ENCODE measurements at places on chromosomes 7 and 10. TPM values are rescaled to one million over a fixed set of nuclear protein-coding genes. Genes with fewer than 3 reads are reported as not detected.

GRCh38 chr7:129161524-129162225 lies 17.2 kb downstream of the TSPAN33 start:
- no peaks in the 10 kb centered on the region for H3K4me1 ChIP-seq
- H3K27me3 ChIP-seq, result no peaks in the 10 kb centered on the region
- no peak overlapping the region for H3K4me3 ChIP-seq
- no peak overlapping the region for H3K27ac ChIP-seq

DNA sequence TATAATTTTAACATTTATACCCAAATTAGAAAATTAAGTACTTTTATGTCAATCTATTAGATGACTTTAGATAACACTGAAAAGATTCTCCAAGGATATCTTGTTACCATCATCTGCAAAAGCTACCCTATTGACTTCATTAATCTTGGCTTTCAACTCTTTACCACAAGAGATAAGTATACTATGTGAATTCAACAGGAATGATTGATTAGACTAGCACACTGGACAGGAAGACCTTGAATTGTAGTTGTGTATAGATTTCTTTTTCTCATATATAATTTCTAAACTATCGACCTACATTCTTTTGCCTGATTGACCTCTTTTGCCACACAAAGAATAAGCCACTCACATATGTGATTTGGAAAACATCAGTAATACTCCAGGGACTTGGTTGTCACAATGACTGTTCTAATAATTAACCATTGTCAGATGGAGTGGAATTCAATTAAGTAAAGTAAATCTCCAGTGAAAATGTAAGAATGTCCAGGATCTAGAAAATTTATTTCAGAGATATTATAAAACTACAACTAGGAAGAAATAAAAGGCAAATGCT lies 1132.0 kb downstream of the SORCS1 start:
- H3K27ac ChIP-seq, result no peak overlapping the region
- DNase-seq, result no peak
- H3K4me1 ChIP-seq, result no peaks in the 10 kb centered on the region
- H3K36me3 ChIP-seq, result no peaks in the 10 kb centered on the region
- no peak overlapping the region for H3K4me3 ChIP-seq

DNA sequence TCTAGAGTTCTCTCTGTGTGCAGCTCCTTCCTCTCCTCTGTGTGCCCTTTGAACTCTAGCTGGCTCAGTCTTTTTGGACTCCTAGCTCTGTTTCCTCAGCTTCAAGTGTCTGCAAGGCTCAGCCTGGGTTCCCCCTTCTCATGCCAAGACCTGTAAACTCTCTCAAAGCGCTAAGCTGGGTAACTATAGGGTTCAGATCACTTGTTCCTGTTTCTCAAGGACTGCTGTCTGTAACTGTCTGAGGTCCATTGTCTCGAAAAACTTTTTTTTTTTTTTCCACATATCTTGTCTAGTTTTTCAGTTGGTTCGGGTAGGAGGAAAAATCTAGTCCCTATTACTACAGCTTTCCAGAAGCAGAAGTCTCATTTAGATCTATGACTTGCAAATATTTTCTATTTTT lies 46.6 kb upstream of the PPP1R17 start:
- DNase-seq, result no peak
- no peaks in the 10 kb centered on the region for H3K36me3 ChIP-seq
- H3K27ac ChIP-seq, result no peak overlapping the region
- H3K4me1 ChIP-seq, result no peaks in the 10 kb centered on the region
- no peak overlapping the region for H3K4me3 ChIP-seq

WDR91 gene
- 4.8 TPM for total RNA-seq

UCMA gene
- total RNA-seq, result not detected

- no peak overlapping the region for H3K4me3 ChIP-seq
- no peak overlapping the region for H3K27ac ChIP-seq
- DNase-seq, result no peak
- H3K4me1 ChIP-seq, result peaks cover 11% of the 10 kb centered on the region
These were observed 27.5 kb downstream of the CTNNA3 start for GRCh38 chr10:67668448-67668847.

GRCh38 chr7:2326951-2327350 lies 12.7 kb upstream of the SNX8 start:
- no peaks in the 10 kb centered on the region for H3K4me1 ChIP-seq
- H3K4me3 ChIP-seq, result no peak overlapping the region
- H3K36me3 ChIP-seq, result no peaks in the 10 kb centered on the region
- H3K27ac ChIP-seq, result no peak overlapping the region
- no peaks in the 10 kb centered on the region for H3K27me3 ChIP-seq
- DNase-seq, result no peak

DNA sequence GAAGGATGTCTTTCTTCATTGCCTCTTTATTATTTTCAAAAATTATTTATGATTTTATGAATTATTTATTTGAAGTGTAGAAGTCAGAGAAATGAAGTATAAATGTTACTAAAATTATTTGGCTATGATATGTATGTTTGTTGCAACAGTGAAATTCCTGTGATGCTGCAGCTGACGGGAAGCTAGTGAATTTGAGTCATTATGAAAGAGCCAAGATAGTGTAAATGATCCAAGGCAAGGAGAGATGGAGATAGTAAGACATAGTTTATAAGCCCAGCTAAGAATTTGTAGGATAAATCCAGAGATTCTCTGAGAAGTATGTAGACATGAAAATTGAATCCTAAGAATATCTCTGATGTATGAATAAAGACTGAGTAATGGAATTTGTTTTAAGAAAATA lies 30.8 kb downstream of the CASD1 start:
- peaks cover 41% of the 10 kb centered on the region for H3K36me3 ChIP-seq
- H3K27me3 ChIP-seq, result no peaks in the 10 kb centered on the region
- no peaks in the 10 kb centered on the region for H3K4me1 ChIP-seq
- no peak overlapping the region for H3K27ac ChIP-seq
- no peak overlapping the region for H3K4me3 ChIP-seq

DNA sequence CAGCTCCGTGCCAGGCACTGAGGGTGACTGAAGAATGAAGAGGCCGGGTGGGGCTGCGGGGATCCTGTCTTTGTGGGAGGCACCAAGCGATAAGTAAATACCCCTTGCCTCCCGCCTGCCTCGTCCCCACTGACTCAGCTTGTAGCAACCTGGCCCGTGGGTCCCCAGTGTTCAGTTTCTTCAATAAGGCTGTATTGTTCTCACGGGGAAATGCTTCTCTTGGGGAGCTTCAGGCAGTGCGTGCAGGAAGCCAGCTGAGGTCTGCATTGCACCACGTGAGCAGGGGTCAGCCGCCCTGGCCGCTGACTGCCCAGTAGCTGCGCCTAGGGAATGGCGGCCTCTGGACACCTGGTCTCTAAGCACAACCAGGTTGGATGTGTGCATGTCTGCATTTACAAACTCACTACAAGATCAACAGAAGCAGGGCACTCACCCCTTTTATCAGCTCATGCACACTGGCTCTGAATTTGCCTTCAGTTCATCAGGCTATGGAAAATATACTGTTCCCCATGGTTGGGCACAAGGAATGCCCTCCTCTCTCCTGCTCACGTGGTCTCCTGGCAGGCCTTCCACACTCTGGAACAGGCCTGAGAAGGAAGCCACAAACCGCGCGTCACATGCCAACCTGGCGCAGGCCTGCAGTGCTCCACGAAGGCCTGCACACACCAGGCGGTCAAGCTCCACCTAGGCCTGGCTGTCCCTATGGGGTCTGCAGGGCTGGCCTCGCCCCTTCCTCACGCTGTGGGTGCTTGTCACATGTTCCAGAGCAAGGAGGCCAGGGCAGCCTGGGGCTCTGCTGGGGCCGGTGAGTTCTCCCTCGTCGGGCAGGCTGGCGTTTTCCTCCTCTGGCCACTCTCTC lies 135.7 kb upstream of the RNF32 start:
- no peaks in the 10 kb centered on the region for H3K36me3 ChIP-seq
- no peaks in the 10 kb centered on the region for H3K27me3 ChIP-seq
- H3K4me3 ChIP-seq, result no peak overlapping the region
- H3K4me1 ChIP-seq, result no peaks in the 10 kb centered on the region
- no peak overlapping the region for H3K27ac ChIP-seq

DNA sequence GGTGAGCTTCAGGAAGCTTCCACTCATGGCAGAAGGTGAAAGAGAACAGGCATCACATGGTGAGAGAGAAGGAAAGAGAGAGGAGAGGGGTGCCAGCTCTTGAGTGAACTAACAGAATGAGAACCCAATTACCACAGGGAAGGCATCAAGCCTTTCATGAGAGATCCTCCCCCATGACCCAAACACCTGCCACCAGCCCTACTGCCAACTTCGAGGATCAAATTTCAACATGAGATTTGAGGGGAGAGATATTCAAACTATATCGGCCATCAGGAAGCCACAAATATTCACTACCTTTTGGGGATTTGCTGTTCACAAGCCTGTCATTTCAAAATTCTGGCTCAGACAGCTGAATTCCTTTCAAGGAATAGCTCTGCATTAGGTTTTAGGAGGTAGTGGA lies 39.9 kb upstream of the SMNDC1 start:
- H3K4me1 ChIP-seq, result no peaks in the 10 kb centered on the region
- DNase-seq, result no peak
- H3K27ac ChIP-seq, result no peak overlapping the region
- H3K27me3 ChIP-seq, result no peaks in the 10 kb centered on the region
- H3K4me3 ChIP-seq, result no peak overlapping the region

CYP2C19 gene
- total RNA-seq, result 0.15 TPM

GRCh38 chr7:22296916-22297315 lies 60.0 kb downstream of the RAPGEF5 start:
- no peaks in the 10 kb centered on the region for H3K36me3 ChIP-seq
- no peak overlapping the region for H3K4me3 ChIP-seq
- no peaks in the 10 kb centered on the region for H3K27me3 ChIP-seq
- no peaks in the 10 kb centered on the region for H3K4me1 ChIP-seq
- no peak overlapping the region for H3K27ac ChIP-seq

DNA sequence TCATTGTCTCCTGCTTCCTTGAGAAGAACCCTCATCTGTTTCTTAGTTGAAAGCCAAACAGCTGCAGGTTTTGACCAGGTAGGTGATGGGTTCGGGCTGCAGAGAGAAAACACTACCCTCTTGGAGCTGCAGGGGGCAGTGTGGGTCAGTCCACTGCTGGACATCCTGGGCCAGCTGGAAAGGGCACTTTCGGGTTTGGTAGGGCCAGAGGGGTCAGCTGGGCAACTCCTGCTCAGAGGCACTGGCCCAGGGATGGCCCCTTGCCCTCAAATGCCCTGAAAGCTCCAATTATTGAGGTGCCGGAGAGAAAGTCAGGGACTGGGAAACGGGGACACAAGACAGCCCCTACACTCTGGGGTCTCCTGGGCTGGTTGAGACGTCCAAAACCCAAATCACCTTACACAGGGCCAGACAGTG lies 90.7 kb downstream of the MKI67 start:
- H3K4me1 ChIP-seq, result no peaks in the 10 kb centered on the region
- DNase-seq, result no peak
- H3K4me3 ChIP-seq, result no peak overlapping the region
- no peaks in the 10 kb centered on the region for H3K27me3 ChIP-seq
- no peak overlapping the region for H3K27ac ChIP-seq

- H3K4me1 ChIP-seq, result peaks cover 47% of the 10 kb centered on the region
- H3K4me3 ChIP-seq, result no peak overlapping the region
- H3K36me3 ChIP-seq, result no peaks in the 10 kb centered on the region
- H3K27me3 ChIP-seq, result no peaks in the 10 kb centered on the region
- peak overlapping the region; percentile 76 for H3K27ac ChIP-seq
- no peak for DNase-seq
These were observed 15.8 kb downstream of the PODXL start for GRCh38 chr7:131540491-131541162.

DNA sequence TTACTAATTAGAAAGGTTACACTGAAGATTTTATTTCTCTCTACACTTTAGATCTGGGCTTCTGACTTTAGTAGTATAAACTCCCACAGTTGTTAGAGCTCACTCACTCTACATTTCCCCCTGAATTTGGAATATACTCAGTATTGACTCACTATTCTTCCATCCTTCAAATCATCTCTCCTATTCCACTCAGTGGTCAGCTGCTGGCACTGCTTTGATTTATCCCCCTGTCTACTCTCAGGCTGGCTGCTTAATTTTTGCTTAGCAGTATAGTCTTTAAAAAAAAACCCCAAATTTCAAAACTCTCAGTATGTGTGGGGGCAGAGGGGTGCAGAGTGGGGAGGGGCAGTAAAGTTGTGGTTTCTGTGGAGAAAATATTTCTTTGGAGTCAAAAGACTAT lies 68.9 kb downstream of the CDK6 start:
- H3K27ac ChIP-seq, result no peak overlapping the region
- no peaks in the 10 kb centered on the region for H3K36me3 ChIP-seq
- no peaks in the 10 kb centered on the region for H3K27me3 ChIP-seq
- no peak for DNase-seq
- H3K4me1 ChIP-seq, result no peaks in the 10 kb centered on the region

DNA sequence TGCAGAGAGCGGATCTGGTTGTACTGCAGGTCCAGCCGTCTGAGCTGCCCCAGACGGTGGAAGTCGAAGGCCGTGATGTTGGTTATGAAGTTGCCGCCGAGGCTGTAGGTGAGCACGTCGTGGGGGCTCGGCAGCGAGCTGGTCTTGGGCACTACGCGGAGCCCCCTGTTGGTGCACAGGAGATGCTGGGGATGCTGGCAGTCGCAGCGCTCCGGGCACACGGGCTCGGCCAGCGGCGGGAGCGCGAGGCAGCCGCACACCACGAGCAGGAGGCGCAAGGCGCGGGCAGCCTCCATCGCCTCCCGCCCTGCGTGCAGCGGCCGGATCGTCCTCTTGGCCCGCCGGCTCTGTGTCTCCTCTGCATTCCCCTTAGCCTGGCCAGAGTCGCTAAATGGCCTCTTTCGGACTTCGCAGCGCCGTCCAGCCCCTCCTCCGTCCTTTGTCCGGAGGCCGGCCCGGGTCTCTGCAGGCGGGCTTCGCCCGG lies 337 bp downstream of the TRIL start:
- H3K27me3 ChIP-seq, result peaks cover 21% of the 10 kb centered on the region
- no peak for DNase-seq
- H3K4me1 ChIP-seq, result peaks cover 16% of the 10 kb centered on the region
- H3K4me3 ChIP-seq, result peak overlapping the region; percentile 78

PRLHR gene
- not detected for total RNA-seq

ACTL6B gene
- total RNA-seq, result not detected

STEAP1 gene
- 0.59 TPM for total RNA-seq

DNA sequence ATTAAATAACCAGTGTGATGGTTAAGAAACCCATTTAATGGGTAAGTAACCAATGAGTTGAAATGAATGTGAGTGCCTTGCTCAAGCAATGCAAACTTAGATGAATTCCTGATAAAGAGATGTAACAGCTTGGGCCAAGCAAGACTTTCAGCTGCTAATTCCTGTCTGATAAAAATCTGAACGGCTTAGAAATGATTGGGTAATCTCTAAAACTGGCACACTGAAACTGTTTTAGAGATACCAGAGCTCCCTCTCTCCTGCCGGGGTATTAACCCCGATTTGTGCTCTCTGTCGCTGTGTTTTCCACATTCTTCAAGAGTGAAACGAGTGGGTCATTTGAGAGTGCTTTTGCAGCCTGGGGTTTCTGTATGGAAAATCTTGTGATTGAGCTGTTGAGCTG lies 534.9 kb upstream of the GALNT17 start:
- no peak for DNase-seq
- no peaks in the 10 kb centered on the region for H3K36me3 ChIP-seq
- H3K27ac ChIP-seq, result no peak overlapping the region
- no peak overlapping the region for H3K4me3 ChIP-seq

- H3K4me3 ChIP-seq, result no peak overlapping the region
- peak; percentile 38 for DNase-seq
- H3K36me3 ChIP-seq, result no peaks in the 10 kb centered on the region
- peaks cover 4% of the 10 kb centered on the region for H3K27me3 ChIP-seq
- H3K4me1 ChIP-seq, result no peaks in the 10 kb centered on the region
These were observed 1.7 kb upstream of the POU6F2 start for GRCh38 chr7:38975944-38976392.

- no peaks in the 10 kb centered on the region for H3K4me1 ChIP-seq
- H3K4me3 ChIP-seq, result no peak overlapping the region
- H3K27me3 ChIP-seq, result no peaks in the 10 kb centered on the region
- H3K36me3 ChIP-seq, result no peaks in the 10 kb centered on the region
- H3K27ac ChIP-seq, result no peak overlapping the region
These were observed 18.1 kb upstream of the AKR1E2 start for GRCh38 chr10:4807761-4808507.

- peak; percentile 66 for DNase-seq
- H3K27ac ChIP-seq, result no peak overlapping the region
- peaks cover 38% of the 10 kb centered on the region for H3K36me3 ChIP-seq
- no peaks in the 10 kb centered on the region for H3K27me3 ChIP-seq
These were observed 26.1 kb downstream of the IL15RA start for GRCh38 chr10:5951167-5951711.

Data from psoas muscle (tissue), 8 donors.